NT2/D1 (cell line): ENCODE measurements at places on chromosomes 11 and 22.

DNA sequence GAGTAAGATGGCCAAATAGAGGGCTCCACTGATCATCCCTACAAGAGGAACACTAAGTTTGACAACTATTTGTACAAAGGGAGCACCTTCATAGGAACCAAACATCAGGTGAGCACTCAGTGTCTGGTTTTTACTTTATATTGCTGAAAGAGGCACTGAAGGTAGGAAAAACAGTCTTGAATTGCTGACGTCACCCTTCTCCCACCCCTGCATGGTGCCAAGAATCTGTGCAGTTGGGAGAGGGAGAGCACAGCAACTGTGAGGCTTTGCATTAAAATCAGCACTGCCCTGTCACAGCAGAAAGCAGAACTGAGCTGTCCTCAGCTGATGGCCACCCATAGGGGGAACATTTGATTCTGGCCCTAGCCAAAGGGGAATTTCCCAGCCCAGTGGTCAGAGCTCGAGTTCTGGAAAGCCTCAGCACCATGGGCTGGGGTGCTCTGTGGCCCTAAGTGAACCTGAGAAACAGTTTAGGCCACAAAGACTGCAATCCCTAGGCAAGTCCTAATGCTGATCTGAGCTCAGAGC, 37.9 kb downstream of the PIWIL3 start:
- DNase-seq: no peak

DNA sequence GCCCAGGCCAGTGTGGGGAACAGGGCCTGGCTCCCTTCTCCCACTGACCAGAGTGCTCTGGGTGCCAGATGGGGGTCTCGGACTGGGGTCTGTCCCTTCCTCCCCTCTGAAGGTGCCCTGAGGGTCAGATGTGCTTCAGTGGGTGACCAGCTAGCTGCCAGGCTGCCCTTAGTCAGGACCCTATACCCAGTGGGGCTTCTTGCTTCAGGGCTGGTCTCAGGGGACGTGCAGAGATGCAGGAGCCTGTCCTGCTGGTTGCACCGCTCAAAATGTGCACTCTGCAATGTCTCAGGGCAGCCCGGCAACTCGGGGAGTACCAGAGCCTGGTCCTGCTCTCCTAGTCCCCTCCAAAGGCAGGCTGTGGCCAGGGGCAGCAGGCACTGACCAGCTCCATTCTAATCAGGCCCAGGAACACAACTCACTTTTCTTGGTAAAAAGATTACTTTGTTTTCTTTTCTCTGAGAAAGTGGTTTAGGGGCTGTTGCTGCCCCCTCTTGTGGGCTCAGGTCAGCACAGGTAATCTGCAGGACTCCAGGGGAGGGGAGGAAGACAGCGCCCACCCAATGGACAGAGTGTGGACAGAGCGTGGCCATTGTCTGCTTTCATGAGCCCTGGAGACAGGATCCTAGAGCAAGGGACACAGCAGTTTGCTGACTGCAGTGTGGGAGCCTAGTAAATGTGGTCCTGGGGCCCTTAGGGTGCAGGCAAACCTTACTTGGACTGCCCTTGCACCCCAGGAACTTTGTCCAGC, 80.9 kb downstream of the MED15 start:
- DNase-seq: no peak

- DNase-seq: no peak
Measured at GRCh38 chr11:34366522-34366921, 8.7 kb upstream of the ABTB2 start.

DNA sequence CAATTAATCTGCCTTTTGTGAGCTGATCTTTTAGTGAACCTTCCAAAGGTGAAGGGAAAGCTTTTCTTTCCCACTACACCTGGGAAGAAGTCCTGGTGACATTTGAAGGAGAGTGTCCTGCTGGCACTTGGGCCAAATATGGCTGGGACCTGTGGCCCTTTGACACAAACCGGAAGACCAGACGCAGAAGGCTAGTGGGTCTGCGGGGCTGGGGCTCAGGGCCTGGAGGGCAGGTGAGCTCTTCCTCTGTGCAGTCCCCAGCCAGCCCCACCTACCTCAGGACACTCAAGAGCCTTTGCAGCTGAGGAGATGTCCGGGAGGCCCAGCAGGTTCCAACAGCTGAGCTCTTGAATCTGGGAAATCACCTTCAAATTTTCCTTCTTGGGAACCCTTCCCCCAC, 138.0 kb upstream of the THY1 start:
- no peak for DNase-seq

DNA sequence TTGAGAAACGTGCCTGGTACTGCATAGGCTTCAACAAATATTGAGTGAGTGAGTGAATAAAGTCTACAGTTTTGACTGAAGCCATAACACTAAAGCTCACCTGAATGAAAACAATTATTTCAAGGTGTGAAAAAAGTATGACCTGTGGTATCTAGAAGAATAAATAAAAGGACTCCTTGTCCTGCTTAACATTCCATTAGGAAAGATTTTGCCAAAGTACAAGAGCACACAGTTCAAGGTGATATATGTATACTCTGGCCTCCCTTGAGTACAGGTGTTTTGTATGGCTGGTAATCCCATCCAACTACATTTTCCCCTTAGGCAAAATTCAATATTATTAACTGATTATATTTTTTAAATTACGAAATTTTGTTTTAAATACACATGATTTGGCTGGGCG, 1.8 kb upstream of the CREBZF start:
- DNase-seq: no peak

DNA sequence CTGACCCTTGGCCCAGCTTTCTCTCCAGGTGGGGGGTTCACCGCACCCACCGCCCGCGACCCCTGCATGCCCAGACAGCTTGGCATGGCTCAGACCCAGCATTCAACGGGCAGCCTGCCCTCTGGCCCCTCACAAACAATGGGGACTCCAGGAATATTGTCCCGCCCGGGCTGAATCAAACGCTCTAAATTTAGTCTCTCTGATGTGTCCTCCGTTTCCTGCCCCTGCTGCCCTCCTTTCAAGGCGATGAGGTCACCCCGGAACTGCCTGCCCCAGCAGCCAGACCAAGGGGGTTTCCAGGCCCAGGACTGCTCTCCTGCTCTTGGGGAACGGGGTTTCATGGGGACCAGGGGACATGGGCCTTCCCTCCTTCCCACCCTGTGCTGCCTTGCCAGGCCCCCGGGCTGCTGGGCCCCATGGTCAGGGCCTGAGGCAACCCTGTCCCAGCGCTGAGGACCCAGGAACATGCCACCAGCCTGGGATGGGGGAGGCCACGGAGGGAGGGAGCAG, 10.1 kb upstream of the PDGFB start:
- no peak for DNase-seq

GRCh38 chr22:44455151-44455962, 42.7 kb downstream of the RTL6 start:
- no peak for DNase-seq
